ENCODE measurements at places on chromosomes 12 and 14. TPM values are rescaled to one million over a fixed set of nuclear protein-coding genes. Genes with fewer than 3 reads are reported as not detected.

The DCAF5 gene
- polyA plus RNA-seq: 65.9 TPM

The OLR1 gene
- polyA plus RNA-seq: 1.3 TPM

The AICDA gene
- polyA plus RNA-seq: 0.44 TPM

The FAM186B gene
- 1.1 TPM for polyA plus RNA-seq

The PZP gene
- polyA plus RNA-seq: 0.88 TPM

The CRIP2 gene
- 146 TPM for polyA plus RNA-seq

The DHH gene
- polyA plus RNA-seq: 0.44 TPM

DNA sequence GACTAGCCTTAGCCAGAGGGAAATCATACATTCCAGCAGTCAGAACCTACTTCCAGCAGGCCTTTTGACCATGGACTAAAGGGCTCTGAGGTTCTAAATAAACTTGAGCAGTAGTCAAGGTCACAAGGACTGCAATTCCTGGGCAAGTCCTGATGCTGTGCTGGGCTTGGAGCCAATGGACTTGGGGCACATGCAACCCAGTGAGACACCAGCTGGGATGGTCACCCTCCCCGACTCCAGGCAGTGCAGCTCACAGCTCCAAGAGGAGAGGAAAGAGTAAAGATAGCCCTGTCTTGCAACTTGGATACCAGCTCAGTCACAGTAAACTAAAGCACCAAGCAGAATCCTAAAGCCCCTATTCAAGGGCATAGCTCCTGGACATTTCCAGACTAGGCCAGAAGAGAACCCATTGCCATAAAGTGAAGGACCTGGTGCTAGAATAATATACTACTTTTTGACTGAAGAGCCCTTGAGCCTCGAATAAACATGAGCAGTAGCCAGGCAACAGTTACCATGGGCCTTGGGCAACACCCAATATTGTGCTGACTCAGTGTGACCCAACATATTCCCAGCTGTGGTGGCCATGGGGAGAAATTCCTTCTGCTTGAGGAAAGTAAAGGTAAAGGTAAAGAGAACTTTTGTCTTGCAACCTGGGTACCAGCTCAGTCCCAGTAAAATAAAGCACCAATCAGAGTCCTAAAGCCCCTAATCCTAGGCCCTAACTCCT lies 226.2 kb upstream of the CLEC14A start:
- DNase-seq: no peak

GRCh38 chr12:68280240-68280639 lies 26.8 kb upstream of the IL22 start:
- no peak for DNase-seq

- DNase-seq: no peak
These were observed 137.2 kb upstream of the PELI2 start for GRCh38 chr14:55980970-55981369.

GRCh38 chr12:86777325-86777724 lies 521.1 kb upstream of the MGAT4C start:
- DNase-seq: no peak

- DNase-seq: no peak
These were observed 242.7 kb downstream of the VRK1 start for GRCh38 chr14:97039717-97040363.

GRCh38 chr12:65427646-65428045 lies 149.2 kb downstream of the MSRB3 start:
- no peak for DNase-seq

DNA sequence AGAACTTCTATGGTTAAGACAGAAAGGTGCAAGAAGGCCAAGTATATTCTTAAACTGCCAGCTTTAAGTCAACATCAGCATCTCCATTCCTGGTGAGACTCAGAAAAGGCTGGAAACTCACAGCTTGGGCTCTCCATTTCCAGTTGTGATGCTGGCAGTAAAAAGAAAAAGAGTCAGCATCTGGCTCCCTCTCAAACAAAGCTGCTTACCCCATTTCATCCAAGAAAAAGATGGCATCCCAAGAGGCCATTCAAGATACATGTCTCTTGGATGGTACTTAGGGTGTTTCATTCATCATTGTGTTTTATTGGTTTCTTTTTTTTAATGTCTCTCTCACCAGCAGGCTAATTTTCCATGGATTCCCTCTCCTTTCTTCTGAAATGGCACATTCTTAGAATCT lies 61.9 kb downstream of the DCAF5 start:
- no peak for DNase-seq

DNA sequence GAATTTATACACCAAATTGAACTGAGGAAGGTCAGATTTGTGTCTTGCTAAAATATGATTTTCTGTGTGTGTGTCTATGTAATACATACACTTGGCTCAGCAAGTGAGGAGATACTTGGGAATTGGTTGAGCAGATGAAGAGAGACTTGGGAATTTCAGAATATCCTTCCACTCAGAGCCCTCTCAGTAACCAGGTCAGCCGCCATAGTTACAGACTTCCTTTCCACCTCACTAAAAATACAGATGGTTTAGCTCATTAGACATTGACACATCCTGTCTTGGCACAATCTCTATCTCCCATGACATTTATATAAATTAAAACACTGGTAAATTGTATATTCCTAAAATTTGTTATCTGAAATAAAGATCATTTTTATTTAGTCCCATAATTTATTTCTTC lies 15.9 kb downstream of the PIK3C2G start:
- no peak for DNase-seq

All from renal cortex interstitium (tissue), 15 donors.